ENCODE measurements at places on chromosomes 12 and 14. TPM values are rescaled to one million over a fixed set of nuclear protein-coding genes. Genes with fewer than 3 reads are reported as not detected.

Gene SYNE2
- total RNA-seq, result 87.4 TPM

Gene STRN3
- 15.1 TPM for total RNA-seq

- no peak for DNase-seq
These were observed 92.5 kb downstream of the ATP23 start for GRCh38 chr12:58033831-58034230.

DNA sequence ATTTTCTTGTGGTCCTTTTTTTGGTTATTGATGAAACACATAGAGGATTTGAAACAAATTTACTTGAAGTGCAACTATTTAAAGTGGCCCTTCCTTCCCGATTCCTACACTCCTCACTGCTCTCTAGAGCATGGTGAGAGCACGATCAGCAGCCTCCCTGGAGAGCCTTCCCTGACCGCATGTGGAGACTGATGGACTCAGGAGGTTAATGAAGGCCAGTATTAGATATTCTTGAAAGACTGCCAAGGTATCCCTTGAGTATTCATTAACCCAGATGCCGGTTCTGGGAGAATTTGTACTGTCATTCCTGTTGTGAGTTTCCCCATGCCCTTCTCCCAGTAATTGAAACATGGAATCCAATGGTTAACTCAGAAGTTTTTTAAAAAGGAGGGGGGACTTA lies 102.8 kb upstream of the FGD4 start:
- no peak for DNase-seq

DNA sequence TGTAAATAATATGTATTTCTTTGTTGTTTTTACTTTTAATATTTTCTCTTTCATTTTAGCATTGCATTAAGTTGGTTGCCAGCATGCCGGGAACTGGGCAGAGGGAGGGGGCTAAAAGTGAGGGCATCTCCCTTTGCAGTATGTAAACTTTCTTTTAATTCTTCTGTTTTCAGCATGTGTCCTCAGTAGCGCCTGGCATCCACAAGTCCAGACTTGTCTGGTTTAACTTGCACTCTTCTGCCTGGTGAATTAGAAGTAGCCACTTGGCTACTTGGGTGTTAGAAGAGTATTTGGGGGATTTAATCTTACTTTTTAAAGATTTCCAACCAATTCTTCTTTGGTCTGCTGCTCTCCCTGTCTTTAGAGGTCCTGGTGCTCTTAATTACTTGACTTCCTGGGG lies 117.2 kb upstream of the SCAF11 start:
- DNase-seq, result no peak

GRCh38 chr14:101066826-101067510 lies 163.4 kb upstream of the RTL1 start:
- no peak for DNase-seq

GRCh38 chr12:89648211-89648930 lies 60.3 kb downstream of the ATP2B1 start:
- DNase-seq, result no peak

Gene SUSD6
- total RNA-seq, result 95.1 TPM

DNA sequence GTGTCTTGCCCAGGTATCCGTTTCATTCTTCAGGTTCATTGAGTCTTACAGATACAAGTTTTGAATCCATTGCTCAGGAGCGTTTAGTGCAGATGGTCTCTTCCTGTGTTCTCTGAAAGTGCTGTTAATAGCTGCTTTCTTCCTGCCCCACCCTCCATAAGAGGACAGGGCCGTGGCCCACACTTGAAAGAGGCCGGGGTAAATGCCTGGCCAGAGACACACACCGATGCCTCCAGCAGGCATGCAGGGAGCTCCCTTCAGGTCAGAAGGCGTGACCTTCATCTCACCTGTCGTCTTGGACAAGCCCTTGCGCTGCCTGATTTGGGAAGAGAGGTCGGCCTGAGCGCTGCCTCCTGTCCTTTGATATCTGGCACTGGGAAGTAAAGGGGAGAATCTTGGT lies 11.6 kb downstream of the PRKAB1 start:
- DNase-seq, result no peak

GRCh38 chr12:124938108-124938507 lies 23.7 kb upstream of the UBC start:
- DNase-seq, result no peak

GRCh38 chr12:9687228-9687627 lies 17.7 kb downstream of the CLEC2D start:
- DNase-seq, result peak; percentile 45

GRCh38 chr14:102883089-102883541 lies 39.3 kb upstream of the AMN start:
- DNase-seq, result no peak

DNA sequence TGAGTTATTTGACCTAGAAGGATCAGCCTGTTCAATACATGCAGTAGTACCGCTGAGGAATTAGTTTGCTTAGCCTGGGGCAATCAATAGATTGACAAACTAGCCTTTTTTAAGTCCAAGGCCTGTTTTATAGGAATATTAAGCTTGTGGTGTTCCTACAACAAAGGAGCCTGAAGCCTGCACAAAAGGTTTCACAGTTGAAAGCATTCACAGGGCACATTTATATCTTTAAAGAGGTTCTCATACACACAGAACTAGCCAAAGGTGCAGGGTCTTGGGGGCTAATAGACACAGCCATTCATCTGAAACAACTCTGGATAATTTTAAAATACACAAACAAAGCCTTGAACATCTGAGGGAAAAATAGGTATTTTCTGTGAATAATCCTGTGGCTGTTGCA lies 160.3 kb downstream of the RPS29 start:
- no peak for DNase-seq

DNA sequence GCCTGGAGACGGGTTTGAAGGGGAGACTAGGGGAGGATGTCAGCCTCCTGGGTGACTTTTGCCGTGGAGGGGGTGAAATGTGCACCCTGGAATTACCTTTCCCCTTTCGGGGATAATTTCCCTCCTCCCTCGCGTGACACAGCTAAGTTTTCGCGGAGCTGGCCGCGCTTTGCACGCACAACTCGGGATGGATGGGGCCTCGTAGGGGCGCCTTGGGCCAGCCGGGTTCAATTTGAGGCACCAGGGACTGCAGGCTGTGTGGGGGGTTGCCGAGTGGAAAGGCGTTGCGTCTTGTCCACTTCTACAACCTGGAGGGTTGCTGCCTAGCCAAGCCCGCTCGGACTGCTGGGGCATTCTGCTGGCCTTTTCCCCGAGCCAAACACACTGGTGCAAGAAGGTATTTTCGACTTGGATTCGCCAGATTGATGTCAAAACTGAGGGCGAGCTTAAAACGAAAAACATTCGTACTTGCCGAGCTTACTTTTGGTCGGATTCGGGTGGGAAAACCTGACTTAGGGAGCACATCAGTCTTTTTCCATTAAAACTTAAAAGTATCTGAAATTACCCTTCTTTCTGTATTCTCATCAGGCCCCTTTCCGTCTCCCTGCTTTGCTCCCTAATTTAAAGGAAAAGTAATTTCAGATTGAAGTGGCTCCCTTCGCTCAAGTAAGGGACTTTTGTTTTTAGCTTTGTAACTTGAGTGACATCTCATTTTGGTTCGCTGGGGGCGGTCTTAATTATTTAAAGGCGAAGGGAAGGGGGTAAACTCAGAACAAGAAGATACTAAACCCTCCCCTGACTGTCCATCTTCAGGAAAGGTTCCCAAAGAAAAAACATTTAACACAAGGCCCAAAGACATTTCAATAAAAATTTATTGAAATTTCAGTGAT lies 14.3 kb downstream of the TBX3 start:
- no peak for DNase-seq

DNA sequence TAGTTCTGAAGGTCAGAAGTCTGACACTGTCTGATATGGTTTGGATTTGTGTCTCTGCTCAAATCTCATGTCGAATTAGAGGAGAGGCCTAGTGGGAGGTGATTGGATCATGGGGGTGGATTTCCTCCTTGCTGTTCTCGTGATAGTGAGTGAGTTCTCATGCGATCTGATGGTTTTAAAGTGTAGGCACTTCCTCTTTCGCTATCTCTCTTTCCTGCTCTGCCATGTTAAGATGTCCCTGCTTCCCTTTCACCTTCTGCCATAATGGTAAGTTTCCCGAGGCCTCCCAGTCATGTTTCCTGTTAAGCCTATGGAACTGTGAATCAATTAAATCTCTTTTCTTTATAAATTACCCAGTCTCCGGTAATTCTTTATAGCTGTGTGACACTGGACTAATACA lies 84.1 kb upstream of the TMTC1 start:
- no peak for DNase-seq

DNA sequence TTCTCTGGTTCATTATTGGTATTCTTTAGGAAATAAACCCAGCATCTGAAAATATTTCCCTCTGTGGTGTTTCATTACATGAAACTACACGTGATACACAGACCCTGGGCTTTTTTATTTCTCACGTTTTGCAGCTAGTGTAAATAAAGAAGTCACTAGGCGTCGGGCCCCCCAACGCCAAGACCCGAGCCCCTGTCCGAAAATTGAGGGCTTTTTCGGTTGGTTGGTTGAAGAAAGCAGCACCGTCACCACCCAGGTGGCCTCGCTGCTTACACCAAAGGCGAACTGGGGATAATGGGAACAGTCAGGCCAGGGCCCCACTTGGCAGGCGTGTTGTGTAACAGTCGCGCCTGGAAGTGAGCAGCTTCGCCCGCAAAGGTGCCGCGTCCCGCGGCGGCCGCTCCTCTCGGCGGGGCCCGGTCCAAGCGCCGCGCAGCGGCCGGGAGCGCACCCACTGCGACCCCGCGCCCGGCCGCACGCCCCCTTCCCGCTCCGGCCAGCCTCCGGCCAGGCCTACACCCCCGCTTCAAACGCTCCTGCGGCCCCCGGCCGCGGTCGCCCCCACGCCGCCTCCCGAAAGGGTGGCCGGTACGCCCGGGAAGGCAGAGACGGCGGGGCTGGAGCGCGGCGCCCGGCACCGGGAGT lies 1.2 kb downstream of the DUSP16 start:
- peak; percentile 33 for DNase-seq

- no peak for DNase-seq
These were observed 185.2 kb upstream of the SLC38A2 start for GRCh38 chr12:46557539-46558373.

GRCh38 chr14:33754261-33754660 lies 196.6 kb downstream of the EGLN3 start:
- DNase-seq, result no peak

Gene PRR4
- not detected for total RNA-seq

Gene DHRS2
- 0.27 TPM for total RNA-seq

DNA sequence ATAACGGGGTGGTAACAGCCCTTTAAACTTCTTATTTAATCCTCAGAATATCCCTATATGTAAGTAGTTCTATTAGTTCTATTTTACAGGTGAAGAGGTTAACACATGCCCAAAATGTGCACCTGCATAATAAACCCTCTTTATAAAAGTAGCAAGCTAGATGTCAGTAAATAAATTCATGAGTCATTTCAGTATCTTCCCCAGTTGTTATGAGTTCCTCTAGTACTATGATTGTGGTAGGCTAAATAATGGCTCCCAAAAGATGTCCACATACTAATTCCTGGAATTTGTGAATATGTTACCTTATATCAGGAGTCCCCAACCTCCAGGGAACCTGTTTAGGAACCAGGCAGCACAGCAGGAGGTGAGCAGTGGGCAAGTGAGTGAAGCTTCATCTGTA lies 106.5 kb downstream of the TMTC3 start:
- no peak for DNase-seq

DNA sequence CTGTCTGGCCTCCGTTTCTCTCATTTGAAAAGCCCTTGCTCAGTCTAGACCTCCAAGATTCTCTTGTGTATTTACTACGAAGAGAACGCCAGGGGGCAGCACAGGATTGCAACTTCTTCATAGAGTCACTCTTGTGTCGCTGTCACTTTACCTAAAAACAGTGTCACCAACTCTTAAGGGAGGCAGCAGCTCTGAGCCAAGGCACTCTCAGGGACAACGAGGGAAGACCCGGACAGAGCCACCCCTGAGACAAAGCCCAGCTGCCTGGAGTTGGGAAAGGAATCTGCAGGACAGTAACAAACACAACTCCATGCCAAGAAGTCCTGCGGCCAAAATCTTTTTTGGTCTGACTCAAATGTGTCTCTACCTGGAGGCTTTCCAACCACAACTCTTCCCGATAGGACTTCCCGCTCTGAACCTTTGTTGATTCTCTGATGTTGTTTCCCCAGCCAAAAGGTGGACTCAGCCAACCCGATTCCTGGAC lies 9.6 kb upstream of the RPAP3 start:
- peak; percentile 82 for DNase-seq

DNA sequence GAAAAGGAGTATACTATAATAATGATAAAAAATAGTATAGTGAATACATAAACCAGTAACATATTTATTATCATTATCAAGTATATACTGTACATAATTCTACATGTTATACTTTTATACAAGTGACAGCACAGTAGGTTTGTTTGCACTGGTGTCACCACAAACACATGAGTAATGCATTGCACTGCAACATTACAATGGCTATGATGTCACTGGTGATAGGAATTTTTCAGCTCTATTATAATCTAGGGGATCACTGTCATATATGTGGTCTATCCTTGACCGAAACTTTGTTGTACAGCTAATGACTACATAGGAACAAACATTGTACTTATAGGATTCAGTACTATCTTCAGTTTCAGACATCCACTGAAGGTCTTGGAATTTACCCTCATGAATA lies 165.8 kb upstream of the SYT1 start:
- no peak for DNase-seq

- DNase-seq, result no peak
These were observed 2.5 kb upstream of the PAPLN start for GRCh38 chr14:73234586-73235394.

- DNase-seq, result no peak
These were observed 4.1 kb downstream of the RAP1B start for GRCh38 chr12:68614769-68615168.

Gene LRRIQ1
- not detected for total RNA-seq

Gene AKAP6
- 1.2 TPM for total RNA-seq

Gene SMCO2
- not detected for total RNA-seq

- DNase-seq, result no peak
These were observed 18.8 kb upstream of the BEGAIN start for GRCh38 chr14:100605706-100606686.

Gene TMEM121
- total RNA-seq, result 1.6 TPM

DNA sequence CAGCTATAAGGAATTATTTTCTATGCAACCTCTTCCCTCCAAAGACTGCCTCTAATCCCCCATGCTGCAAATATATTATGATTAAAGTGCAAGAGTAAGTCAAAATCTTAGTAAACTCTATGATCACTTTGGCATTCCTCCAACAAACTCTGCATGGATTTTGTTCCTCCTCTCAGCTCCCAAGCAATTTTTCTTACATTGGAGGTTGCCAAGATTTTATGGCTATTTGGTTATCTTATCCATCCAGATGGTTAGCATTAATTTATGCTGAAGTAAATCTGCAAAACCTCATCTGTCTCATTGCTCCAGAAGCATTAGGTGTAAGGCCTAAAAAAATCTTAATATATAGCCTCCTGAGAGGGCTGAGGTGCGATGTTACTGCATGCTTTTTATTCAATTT lies 228.1 kb downstream of the CHST11 start:
- DNase-seq, result no peak

GRCh38 chr12:31536672-31537071 lies 54.3 kb downstream of the DENND5B start:
- no peak for DNase-seq

DNA sequence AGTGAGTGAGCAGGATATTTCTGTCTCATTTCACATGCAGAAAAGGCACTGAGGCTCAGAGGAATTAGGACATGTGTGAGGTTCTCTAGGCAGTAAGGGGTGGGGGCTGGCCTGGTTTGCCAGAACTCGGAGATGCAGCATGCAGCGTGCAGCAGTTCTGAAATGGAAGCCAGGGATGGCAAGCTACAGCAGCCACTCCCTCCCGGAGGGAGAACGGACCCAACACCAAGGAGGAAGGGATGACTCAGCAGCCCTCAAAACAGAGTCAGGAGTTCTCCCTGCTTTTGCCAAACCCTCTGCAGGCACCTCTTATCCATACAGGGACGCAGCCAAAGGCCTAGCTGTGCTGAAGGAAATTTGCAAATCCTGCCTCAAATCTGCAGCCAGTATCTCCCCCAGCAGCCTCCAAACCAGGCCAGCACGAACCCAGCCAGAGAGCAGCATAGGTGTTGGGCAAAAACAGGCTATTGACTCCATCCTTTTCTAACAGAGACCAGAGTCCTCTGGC lies 10.3 kb upstream of the SERPINA3 start:
- no peak for DNase-seq
